ENCODE measurements at places on chromosomes 11 and 22.

DNA sequence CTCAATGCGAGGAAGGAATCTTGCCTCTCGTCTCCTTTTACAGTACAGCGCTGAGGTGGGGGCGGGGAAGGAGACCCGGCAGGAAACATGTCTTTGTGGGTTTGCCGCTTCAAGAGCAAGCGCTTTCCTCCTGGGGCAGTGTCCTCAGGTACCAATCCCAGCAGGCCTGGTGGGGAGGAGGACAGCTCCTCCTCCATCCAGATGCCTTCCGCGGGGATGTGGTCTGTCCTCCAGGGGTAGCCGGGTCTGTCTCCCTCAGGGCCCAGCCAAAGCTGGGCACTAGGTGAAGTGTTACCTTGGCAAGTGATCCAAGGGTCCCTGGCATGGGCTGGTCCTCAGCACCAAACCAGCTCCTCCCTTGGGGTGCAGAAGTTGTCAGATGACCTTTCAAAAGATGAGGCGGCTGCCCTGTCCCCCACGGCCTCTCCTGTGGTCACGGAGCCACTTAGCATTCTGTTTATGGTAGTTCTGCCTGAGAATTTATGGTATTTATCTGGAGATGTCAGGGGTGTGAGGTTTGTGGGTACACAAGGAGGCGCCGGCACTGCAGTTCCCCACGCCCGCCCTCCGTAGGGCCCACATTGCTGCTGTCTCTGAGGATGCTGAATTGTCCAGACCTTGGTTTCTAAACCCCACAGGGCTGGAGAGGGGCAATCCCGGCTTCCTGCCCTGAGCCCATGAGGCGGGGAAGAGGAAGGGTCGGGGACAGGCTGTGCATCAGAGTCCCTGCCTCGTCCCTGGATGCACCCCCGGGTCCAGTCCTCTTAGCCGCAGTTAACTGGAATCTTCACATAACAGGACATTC, 93.5 kb upstream of the ANO1 start:
- DNase-seq = no peak

GRCh38 chr11:113567867-113568544, 92.8 kb upstream of the DRD2 start:
- no peak for DNase-seq

DNA sequence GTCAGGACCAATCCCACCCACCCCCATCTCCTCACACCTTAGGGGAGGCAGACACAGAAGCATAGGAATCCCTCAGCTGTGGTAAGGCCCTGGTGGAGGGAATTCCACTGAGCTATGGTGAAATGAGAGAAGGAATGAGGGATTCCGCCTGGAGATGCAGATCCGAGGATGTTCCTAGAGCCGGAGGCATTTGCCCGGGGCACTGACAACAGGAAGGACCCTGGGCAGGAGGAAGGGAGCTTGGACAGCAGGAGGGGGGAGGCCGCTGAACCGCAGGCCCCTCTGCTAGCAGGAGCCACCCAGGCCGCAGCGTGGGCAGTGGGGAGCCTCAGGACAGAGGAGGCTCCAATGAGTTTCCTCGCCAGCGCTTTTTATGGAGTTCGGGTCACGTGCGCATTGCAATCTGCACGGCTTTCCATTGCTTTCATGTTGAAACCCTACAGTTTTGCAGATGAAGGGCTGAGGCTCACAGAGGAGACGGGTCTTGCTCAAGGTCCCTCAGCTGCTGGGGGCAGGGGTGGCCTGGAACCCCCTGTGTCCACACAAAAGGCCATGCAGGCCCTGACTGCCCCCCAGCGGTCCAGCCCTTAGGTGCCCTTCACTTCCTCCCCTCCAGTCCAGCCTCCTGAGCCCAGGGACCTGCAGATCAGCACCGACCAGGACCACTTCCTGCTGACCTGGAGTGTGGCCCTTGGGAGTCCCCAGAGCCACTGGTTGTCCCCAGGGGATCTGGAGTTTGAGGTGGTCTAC, 15.5 kb downstream of the CSF2RB start:
- no peak for DNase-seq

- no peak for DNase-seq
These were observed 7.5 kb downstream of the LRFN4 start for GRCh38 chr11:66864172-66864901.

DNA sequence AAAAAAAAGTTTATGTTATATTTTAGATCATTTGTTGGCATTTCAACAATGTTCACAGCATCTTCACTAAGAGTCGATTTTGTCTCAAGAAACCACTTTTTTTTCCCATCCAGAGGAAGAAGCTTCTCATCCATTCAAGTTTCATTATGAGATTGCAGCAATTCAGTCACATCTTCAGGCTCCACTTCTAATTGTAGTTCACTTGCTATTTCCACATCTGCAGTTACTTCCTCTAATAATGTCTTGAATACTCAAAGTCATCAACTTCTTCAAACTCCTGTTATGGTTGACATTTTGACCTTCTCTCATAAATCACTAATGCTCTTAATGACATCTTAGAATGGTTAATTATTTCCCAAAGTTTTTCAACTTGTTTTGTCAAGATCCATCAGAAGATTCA, 61.3 kb upstream of the CHORDC1 start:
- DNase-seq = no peak

GRCh38 chr11:1168256-1168655, 10.5 kb downstream of the MUC5AC start:
- no peak for DNase-seq

- no peak for DNase-seq
These were observed 14.5 kb downstream of the LRP4 start for GRCh38 chr11:46903846-46904245.

- DNase-seq = no peak
These were observed 8.8 kb downstream of the ASCL2 start for GRCh38 chr11:2261436-2262230.

- no peak for DNase-seq
These were observed 24.5 kb upstream of the TFIP11 start for GRCh38 chr22:26536762-26537134.

- DNase-seq = no peak
These were observed 319.2 kb upstream of the API5 start for GRCh38 chr11:42992594-42992993.

DNA sequence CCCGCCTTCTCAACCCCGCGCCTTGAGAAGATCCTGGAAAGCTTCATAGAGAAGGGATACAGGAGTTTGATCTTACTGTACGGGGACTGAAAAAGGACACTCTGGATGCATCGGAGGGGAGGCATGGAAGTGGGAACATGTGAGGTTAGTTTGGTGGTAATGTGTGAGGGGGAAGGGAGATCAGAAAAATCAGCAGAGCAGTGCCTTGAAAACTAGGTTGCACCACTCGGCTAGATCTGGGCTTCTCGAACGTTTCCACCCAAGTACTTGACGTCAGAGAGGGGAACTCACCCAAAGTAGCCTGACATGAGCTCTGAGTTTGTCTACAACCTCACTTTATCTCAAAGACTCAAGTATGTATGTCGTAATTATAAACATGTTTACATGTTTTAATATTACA, 14.5 kb downstream of the USP35 start:
- peak; percentile 53 for DNase-seq

Measured in effector memory CD8-positive, alpha-beta T cell (primary cell).